Mammary microvascular endothelial cell (primary cell): ENCODE measurements at places on chromosomes 5 and 9. TPM values are rescaled to one million over a fixed set of nuclear protein-coding genes. Genes with fewer than 3 reads are reported as not detected.

The FYB1 gene
- not detected in 2 replicates for total RNA-seq

The ANXA2R gene
- total RNA-seq, result 8.1 and 9.1 TPM in 2 replicates

The SHROOM1 gene
- 11.4 and 13.9 TPM in 2 replicates for total RNA-seq

The CCNI2 gene
- 0.25 TPM in 1 of 2 replicates, not detected in the other for total RNA-seq

The BARHL1 gene
- total RNA-seq, result not detected in 2 replicates

The FAM151B gene
- 0.87 and 3.5 TPM in 2 replicates for total RNA-seq

The PCDHB5 gene
- 0.15 and 0.47 TPM in 2 replicates for total RNA-seq

The PCDHB9 gene
- total RNA-seq, result 0.15 and 0.27 TPM in 2 replicates

The SGTB gene
- 12.8 and 17.1 TPM in 2 replicates for total RNA-seq

The AGGF1 gene
- total RNA-seq, result 12.6 and 14.5 TPM in 2 replicates

The SH3GL2 gene
- total RNA-seq, result 0.07 TPM in 1 of 2 replicates, not detected in the other

The CDC25C gene
- 9.4 and 14.9 TPM in 2 replicates for total RNA-seq

The PCDHGC3 gene
- 18.0 and 18.2 TPM in 2 replicates for total RNA-seq

The EEIG1 gene
- total RNA-seq, result 3.1 and 19.4 TPM in 2 replicates

The NNT gene
- total RNA-seq, result 36.7 and 38.6 TPM in 2 replicates

The PLPP7 gene
- total RNA-seq, result 5.6 and 9.5 TPM in 2 replicates

The MTMR12 gene
- 30.8 and 34.7 TPM in 2 replicates for total RNA-seq

The CDX1 gene
- not detected in 2 replicates for total RNA-seq

The BTNL8 gene
- total RNA-seq, result not detected in 2 replicates

The ADCY2 gene
- not detected in 2 replicates for total RNA-seq

The CDKN2A gene
- total RNA-seq, result 40.8 and 43.6 TPM in 2 replicates

The FOXI1 gene
- total RNA-seq, result not detected in 2 replicates

The TTC16 gene
- total RNA-seq, result not detected in 2 replicates

The MEIKIN gene
- total RNA-seq, result not detected in 2 replicates

The MYO10 gene
- total RNA-seq, result 51.2 and 57.5 TPM in 2 replicates

The AGXT2 gene
- total RNA-seq, result not detected in 2 replicates

The ALDH1A1 gene
- total RNA-seq, result 112 and 119 TPM in 2 replicates

The PRRC2B gene
- total RNA-seq, result 64.0 and 69.1 TPM in 2 replicates

The ARHGEF37 gene
- 3.3 and 5.6 TPM in 2 replicates for total RNA-seq

The CLINT1 gene
- total RNA-seq, result 57.7 TPM in 2 replicates

The ADGRV1 gene
- not detected in 2 replicates for total RNA-seq

The CARD9 gene
- total RNA-seq, result under 0.01 and 0.60 TPM in 2 replicates

The GRM6 gene
- not detected in 2 replicates for total RNA-seq

The SPINK14 gene
- not detected in 2 replicates for total RNA-seq

The SLIT3 gene
- under 0.01 and 0.10 TPM in 2 replicates for total RNA-seq

The MORN5 gene
- not detected in 2 replicates for total RNA-seq

The STOML2 gene
- 178 and 191 TPM in 2 replicates for total RNA-seq

The SVEP1 gene
- total RNA-seq, result under 0.01 TPM in 1 of 2 replicates, not detected in the other
